ENCODE measurements at places on chromosomes 11 and 22.
A peak's percentile ranks its signal among the peaks of the same experiment; 100 is the strongest.

DNA sequence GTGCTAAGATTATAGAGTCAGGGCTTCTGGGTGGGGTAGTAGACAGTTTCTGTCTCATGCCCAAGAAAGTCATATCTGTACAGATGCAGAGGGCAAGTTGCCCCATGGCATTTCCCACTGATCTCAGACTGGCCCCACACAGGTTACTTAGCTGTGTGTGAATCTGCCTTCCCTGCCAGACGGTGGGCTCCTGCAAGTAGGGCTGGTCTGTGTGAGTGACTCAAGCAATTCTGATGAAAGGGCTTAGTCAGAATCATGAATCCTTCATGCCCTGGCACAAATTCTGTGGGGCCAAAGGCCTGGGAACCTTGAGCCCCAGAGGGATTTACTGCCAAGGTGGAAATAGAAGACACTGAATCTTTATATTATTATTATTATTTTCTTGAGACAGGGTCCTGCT, 30.4 kb downstream of the USH1C start:
- DNase-seq, result no peak

DNA sequence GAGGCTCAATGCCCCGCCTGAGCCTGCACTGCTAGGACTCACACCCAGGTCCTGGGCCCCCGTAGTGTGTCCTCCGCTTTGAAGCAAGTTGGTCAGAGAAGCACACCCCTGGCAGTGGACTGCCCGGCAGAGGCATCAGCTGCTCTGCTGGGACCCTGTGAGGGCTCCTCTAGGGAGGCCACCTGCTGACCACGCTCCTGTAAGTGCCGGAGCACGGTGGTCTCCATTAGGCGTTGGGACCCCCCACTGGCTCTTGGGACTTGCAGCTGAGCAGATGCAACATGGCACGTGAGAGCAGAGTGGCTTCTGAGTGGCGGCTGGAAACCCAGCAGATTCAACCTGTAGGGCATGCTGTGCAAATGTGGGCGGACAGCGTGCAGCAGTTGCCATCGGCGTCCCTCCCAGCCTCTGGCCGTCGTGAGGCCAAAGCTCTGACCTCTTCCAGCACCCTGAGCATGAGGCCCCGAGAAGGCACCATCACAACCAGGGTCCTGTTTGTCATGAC, 16.9 kb downstream of the MRGPRG start:
- DNase-seq, result no peak

DNA sequence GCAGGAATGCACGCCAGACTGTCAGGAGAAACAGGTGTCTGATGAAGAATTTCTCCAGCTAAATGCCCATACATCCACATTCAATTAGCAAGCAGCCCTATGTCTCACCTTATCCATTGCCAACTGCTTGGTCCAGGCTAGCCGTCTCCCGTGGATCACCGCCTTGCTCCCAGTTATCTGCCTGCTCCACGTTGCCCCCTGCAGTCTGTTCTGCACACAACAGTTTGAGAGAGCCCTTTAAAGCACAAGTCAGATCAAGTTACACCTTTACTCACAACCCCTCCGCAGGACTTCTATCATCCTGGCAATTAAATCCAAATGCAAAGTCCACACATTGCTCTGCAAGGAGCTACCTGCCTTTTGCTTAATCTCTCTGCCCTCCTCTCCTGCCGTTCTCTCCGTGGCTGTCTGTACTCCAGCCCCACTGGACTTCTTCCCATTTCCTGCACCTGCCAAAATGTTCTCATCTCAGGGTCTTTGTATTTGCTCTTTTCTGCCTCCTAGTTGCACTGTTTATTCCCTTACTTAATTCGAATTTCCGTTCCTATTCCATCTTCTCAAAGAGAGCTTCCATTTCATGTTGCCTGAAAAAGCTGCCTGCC, 185.3 kb upstream of the LARGE1 start:
- DNase-seq, result peak; percentile 56

DNA sequence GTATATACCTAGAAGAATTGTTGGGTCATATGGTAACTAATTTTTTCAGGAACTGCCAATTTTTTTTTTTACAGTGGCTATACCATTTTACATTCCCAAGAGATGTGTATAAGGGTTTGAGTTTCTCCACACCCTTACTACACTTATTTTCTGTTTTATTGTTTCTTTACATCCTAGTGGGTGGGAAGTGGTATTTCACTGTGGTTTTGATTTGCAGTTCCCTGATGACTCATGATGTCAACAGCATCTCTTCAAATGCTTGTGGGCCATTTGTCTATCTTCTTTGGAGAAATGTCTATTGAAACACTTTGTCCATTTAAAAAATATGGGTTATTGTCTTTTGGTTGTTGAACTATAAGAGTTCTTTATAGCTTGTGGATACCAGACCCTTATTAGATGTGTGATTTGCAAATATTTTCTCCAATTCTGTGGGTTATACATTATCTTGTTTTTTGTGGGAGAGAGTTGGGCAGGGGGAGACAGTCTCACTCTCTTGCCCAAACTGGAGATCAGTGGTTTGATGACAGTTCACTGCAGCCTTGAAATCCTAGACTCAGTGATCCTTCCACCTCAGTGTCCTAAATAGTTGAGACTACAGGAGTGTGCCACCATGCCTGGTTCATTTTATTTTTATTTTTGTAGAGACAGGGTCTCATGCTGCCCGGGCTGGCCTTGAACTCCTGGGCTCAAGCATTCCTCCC, 30.3 kb upstream of the PISD start:
- DNase-seq, result peak; percentile 60

DNA sequence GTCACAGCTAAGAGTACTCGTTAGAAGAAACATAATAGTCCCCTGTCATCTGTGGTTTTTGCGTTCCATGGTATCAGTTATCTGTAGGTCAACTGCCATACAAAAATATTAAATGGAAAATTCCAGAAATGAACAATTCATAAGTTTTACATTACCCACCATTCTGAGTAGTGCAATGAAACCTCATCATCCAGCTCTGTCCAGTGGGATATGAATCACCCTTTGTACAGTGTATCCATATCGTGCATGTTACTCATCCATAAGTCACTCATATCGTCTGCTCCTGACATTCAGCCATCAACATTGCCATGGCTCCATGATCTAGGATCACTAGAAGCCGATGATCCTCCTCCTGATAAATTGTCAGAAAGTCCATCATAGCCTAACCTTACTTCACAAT, 174.9 kb upstream of the C11orf87 start:
- no peak for DNase-seq

DNA sequence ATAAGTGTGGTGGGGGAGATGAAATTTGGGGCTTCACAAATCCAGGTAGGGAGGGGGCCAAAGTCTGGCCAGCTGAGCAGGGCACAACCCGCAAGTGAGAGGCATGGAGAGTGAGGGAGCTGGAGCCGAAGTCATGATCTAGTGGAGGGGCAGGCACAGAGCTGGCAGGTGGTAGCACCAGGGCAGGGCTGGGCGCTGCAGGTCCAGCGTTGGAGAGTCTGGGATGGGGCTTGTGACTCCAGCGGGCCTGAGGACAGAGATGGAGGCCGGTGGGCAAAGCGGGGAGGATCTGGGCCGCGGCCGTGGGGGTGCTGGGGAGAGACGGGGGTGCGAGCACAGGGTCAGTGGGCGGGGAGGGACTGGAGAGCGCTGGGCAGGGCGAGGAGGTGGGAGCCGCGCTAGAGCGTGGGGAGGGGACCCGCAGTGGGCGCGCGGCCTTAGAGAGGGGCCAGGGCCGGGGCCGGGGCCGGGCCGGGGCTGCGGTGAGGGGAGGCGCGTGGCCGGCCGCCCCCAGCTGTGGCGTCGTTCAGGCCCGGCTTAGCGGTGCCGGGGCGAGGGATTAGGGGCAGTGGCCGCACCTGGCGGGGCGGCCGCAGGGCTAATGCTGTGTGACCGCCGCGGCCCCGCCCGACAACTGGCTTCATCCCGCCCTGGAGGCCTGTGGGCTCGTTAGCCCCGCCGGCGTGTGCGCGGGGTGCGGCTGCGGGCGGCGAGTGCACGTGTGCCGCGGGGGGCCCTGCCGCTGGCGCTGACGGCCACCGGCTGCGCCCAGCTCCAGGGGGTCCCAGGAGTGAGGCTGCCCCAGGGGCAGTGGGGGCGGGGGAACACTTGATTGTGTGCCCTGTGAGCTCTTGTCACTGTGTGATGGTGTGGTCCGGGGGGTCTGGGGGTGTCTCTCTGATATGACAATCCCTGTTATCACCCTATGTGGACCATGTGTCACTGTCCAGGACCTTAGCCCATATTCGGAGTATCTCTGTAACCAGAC, 23.6 kb upstream of the MYOD1 start:
- peak; percentile 14 for DNase-seq

- peak; percentile 6 for DNase-seq
These were observed 463.3 kb downstream of the SOX6 start for GRCh38 chr11:15893080-15893492.

- no peak for DNase-seq
These were observed 38.6 kb downstream of the IGF2 start for GRCh38 chr11:2100361-2101170.

DNA sequence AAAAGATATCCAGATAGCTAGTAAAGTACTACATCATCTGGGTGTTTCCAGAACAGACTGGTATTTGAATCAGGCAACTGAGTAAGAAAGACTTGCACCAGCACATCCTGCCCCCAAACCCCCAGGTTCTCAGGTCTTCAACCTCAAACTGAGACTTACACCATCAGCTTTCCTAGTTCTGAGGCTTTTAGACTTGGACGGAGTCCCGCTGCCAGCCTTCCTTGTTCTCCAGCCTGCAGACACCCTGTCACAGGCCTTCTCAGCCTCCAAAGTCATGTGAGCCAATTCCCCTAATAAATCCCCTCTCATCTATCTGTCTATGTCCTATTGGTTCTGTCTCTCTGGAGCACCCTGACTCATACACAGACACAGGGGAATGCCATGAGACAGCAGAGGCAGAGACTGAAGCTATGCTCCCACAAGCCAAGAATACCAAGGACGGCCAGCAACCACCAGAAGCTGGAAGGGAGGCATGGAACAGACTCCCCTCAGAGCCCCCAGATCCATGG, 10.9 kb downstream of the SMCO4 start:
- DNase-seq, result no peak

- no peak for DNase-seq
These were observed 224.6 kb downstream of the MN1 start for GRCh38 chr22:27576815-27577573.

DNA sequence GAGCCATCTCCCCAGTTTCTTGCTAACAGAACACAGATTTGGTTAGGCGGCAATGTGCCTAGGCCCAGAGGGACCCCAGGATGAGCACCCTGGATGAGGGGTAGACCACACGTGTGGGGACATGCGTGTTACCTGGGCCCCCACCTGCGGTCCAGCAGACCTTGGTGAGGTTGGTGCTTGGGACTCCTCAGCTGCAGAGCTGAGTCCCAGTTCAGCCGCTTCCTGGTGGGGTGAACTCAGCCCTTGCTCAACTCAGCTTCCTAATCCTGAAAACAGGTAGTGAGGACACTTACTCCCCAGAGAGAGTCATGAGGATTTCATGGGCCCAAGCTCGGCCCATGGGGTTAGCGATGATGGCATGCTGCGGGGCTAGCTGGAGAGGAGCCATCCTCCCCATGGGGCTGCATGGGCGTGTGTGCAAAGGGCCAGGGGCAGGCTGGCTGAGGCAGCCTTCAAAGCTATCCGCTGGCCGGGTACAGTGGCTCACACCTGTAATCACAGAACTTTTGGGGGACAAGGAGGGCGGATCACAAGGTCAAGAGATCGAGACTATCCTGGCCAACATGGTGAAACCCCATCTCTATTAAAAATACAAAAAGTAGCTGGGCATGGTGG, 46.9 kb upstream of the SHISAL1 start:
- no peak for DNase-seq

DNA sequence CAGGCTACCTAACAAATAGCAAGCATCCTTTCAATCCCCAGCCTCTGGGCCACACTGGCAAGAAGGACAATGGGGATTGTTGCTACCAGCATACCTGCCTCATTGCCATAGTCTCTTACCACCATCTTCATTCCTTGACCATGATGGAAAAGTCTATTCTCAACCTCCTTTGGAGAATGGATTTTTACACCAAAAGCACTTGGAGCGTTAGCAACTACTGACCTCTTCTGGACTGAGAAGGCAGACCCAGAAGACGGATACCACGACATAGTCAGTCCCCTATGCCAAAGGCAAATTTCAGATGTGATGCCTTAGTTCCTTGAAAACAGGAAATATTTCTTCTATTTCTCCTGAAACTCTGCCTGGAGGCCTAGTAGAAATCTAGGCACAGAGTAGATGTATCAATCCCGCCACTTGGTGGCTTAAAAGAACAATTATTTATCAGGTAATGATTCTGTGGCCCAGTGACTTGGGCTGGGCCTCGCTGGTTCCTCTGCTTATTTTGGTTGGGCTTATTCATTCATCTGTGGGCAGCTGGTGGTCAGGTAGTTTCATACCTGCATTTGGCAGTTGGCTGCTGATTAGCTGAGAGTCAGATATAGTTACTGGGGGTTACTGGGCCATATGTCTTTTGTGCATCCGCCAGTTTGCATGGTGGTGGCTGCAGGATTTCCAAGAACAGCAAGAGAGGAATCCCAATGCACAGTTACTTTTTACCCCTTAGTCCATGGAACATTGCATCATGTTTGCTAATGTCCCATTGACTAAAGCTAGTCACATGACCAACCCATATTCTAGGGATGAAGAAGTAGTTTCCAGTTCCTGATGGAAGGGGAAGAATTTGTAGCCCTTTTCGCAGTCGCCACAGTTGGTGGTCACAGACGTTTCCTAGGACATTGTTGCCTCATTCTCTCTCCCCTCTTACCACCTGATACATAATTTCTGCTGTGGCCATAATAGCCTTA, 75.2 kb downstream of the DHCR7 start:
- DNase-seq, result peak; percentile 25

- DNase-seq, result peak; percentile 39
These were observed 36.9 kb downstream of the DGCR2 start for GRCh38 chr22:19085233-19085718.

- no peak for DNase-seq
These were observed 12.6 kb downstream of the RRAS2 start for GRCh38 chr11:14346303-14346955.

DNA sequence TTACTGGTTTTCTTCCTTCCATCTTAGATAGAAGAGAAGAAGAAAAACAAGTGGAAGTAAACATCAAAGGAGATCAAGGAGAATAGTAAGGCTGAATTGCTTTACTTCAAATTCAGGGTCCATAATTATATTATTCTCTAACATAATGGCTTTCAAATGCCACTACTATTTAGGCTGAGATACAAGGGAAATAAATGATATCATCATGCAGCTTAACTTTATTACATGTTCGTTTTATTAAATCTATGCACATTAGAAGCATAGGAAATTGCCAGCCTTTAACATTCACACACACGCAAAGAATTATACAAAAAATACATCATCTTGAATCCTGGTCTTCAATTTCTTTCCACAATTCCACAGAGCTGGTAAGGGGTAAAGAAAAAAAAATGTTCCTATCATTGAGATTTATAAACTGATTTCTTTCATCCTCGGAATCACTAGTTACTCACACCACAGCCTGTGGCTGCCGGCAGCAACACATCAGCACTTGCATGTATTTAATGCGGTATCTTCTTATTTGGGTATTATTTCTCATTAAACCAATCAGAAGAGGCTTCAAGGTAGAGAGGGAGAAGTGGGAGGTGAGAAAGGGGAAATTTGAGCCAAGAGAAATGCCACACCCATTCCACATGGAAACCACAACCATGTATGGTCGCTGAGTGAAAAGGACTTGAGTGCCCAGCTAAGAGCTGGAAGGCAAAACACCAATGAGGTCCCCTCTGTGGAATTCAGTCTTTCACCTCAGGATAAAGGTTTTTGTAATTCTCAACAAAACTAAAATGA, 26.3 kb downstream of the SYTL2 start:
- no peak for DNase-seq

GRCh38 chr11:134993691-134994243, 581.7 kb upstream of the B3GAT1 start:
- no peak for DNase-seq

Measured in SW480 (cell line).